Tibial nerve (tissue), 4 donors: ENCODE measurements at places on chromosomes 6 and 20. TPM values are rescaled to one million over a fixed set of nuclear protein-coding genes. Genes with fewer than 3 reads are reported as not detected.
A peak's percentile ranks its signal among the peaks of the same experiment; 100 is the strongest.

DNA sequence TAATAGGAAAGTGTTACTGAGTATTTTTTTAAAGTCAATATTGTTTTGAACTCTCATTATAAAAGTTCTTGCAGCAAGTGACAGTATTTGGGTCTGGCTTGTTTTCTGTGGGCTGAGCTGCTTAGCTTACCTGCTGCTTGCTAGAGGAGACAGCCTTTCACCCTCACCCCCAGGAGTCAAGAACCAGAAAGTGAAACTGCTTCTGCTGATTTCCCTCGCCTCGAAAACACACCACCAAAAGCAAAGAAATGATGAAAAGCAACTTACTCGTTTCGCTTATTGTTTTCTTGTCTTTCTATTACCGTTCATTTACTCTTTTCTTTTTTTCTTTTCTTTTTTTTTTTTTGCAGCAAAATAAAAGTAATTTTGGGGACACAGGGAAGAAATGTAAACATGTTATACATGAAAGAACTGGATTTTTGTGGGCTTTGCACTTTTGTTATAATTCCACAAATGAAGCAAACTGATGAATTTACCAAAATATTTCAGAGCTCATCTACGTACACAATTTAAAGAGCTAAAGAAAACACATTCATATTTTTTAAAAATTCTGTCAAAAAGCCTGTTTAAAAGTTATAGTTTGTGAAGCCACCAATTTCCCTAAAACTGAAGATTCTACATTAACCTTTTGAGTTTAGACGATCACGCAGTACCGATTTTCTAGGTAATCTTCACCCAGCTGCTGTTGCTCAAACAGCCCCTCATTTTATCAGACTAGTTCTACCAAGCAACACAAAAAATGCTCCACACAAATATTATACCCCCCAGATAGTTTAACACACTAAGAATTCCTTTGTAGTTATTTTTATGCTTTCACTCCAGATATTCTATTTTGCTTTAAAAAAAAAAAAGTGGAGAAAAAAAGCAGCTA lies 1.7 kb downstream of the SCML4 start:
- H3K27ac ChIP-seq: no peak overlapping the region
- no peak overlapping the region for H3K4me3 ChIP-seq
- no peaks in the 10 kb centered on the region for H3K36me3 ChIP-seq
- no peak for DNase-seq
- peaks cover 8% of the 10 kb centered on the region for H3K4me1 ChIP-seq

DNA sequence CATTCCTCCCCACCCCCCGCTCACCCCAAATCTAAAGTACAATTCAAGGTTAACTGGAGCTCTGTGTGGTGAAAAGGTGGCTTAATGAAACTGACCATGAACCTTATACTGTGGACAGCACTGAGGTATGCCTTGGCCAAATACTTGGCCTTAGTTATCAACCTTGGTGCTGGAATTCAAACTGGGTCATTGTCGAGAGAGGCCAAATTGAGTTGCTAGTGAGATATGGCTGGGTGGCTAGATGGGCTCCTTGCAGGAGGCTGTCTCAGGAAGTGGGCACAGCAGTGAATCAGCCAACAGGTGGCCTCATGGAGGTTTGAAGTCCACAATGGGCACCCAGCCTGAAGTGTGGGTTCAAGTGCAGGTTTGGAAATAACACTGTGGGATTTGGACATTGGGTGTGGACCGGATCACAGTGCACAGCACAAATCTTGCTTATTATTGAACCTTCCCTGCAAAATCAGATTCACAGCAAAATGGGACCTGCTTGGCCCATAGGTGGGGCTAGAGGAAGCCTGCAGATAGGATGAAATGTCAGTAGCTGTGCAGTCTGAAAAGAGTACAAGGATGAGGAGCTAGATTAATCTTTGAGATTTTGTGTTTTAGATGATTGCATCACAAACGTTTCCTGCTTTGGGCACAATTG lies 5.6 kb upstream of the BTBD3 start:
- H3K27ac ChIP-seq: no peak overlapping the region
- no peaks in the 10 kb centered on the region for H3K4me1 ChIP-seq
- H3K36me3 ChIP-seq: no peaks in the 10 kb centered on the region
- no peak for DNase-seq

DNA sequence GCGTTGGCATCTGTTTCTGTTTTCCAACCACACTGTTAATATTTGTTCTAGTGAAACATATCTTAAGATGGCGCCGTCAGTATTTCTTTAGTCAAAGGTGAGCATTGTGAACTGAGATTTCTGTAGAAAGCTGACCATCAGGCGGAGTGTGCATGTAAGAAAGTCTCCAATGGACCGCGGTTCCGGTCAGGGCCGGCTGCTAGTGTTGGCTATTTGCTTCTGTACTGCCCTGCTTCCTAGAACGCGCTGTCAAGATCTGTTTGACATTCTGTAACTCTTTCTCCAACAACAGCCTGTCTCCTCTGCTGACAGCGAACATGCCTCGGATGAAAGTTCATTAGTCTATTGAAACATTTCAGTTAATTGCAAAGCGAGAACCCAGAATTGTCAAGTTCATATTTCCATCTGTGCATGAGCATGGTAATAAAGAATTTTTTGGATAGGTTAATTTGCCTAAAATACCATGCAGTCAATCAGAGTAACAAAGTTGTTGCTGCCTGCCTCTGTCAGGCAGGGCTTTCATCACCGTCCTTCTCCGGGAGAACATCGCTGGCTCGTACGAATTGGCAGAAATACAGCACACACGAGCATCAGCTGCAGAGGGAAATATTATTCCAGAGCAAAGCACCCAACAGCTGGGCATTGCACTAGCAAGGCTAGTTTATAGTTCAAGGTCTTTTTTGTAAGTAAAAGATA lies 369.1 kb downstream of the CDH4 start:
- H3K36me3 ChIP-seq: no peaks in the 10 kb centered on the region
- no peaks in the 10 kb centered on the region for H3K27me3 ChIP-seq
- no peak overlapping the region for H3K4me3 ChIP-seq

GRCh38 chr20:63549019-63549418 lies 1.5 kb upstream of the SRMS start:
- no peak for DNase-seq
- H3K4me3 ChIP-seq: no peak overlapping the region
- H3K27ac ChIP-seq: no peak overlapping the region

DNA sequence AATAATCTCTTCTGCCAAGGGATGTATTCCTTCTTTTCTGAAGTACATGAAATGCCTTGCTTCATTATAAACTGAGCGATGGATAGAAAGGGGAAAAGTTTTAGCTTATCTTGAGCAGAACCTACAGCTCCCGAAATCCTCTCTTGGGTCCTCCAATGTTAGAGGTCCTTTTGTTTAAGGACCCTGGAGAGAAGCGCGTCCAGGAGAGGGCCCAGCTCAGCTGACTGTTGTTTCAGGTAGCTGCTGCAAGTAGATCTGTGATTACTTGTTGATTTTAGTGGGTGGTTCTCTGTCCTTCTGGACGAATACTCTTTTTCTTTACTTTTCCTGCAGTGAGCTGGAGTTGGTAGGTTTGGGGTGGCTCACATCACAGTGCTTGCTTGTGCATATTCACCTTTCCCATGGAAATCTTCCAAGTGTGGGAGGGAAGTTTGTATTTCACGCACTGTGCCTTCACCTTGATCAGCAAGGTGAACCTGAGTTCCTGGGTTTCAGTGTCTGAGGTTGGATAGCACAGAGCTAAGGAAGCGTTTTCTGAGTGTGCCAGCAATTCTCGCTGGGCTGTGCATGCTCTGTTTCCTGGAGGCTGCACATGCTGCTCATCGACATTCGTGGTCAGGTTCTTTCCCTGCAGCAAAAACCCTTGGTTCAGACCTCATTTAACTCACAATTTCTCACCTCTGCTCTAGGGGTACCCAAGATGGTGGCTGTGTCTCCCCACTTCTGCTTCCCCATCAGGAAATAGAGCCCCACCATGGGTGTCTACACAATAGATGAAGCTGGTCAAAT lies 176.3 kb downstream of the JARID2 start:
- DNase-seq: no peak
- peaks cover 14% of the 10 kb centered on the region for H3K4me1 ChIP-seq
- H3K27me3 ChIP-seq: no peaks in the 10 kb centered on the region
- H3K36me3 ChIP-seq: peaks cover 24% of the 10 kb centered on the region
- no peak overlapping the region for H3K4me3 ChIP-seq

DNA sequence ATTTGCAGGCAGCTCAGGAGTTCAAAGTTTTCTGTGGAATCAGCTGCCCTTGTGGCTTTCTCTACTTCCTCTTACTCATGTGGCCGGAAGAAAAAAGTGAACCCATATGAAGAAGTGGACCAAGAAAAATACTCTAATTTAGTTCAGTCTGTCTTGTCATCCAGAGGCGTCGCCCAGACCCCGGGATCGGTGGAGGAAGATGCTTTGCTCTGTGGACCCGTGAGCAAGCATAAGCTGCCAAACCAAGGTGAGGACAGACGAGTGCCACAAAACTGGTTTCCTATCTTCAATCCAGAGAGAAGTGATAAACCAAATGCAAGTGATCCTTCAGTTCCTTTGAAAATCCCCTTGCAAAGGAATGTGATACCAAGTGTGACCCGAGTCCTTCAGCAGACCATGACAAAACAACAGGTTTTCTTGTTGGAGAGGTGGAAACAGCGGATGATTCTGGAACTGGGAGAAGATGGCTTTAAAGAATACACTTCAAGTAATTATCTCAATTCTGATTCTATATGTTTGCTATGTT lies 1.1 kb downstream of the MGME1 start:
- no peaks in the 10 kb centered on the region for H3K4me1 ChIP-seq
- no peaks in the 10 kb centered on the region for H3K36me3 ChIP-seq
- H3K4me3 ChIP-seq: peak overlapping the region; percentile 82

- no peak for DNase-seq
- no peaks in the 10 kb centered on the region for H3K27me3 ChIP-seq
- no peak overlapping the region for H3K4me3 ChIP-seq
- H3K4me1 ChIP-seq: no peaks in the 10 kb centered on the region
These were observed 210.2 kb downstream of the TMEM200A start for GRCh38 chr6:130575971-130576370.

GRCh38 chr6:84411060-84411629 lies 183.7 kb upstream of the CEP162 start:
- no peak overlapping the region for H3K4me3 ChIP-seq
- H3K36me3 ChIP-seq: no peaks in the 10 kb centered on the region
- no peaks in the 10 kb centered on the region for H3K27me3 ChIP-seq
- DNase-seq: no peak
- H3K27ac ChIP-seq: no peak overlapping the region

GRCh38 chr6:11248974-11249761 lies 16.7 kb upstream of the NEDD9 start:
- no peak for DNase-seq
- H3K36me3 ChIP-seq: no peaks in the 10 kb centered on the region
- H3K4me1 ChIP-seq: peaks cover 36% of the 10 kb centered on the region
- no peak overlapping the region for H3K4me3 ChIP-seq

DNA sequence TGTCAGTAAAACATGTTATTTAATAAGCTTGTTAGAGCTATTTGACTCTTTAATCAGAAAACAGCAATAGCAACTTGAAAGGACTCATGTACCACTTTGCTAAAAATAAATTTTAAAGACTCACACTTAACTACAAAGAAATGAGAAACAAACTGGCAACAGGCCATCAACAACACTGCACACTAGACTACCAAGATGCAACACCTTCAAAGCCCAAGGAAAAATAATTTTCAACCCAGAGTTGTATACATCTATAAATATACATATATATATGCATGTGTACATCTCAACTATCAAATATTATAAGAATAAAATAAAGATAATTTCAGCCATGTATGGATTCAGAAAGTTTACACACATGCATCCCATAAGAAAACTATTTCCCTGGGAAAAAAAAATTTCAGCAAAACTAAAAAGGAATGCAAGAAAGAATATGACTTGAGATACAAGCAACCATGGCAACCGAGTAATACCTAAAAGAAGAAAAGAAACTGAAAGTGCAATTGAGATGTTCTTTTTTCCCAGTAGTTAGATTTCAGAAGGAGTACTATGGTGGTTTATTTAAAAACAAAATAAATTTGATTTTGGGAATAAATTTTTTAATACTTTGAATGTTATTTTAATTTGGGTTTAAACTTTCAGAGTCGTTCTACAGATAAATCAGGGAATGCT lies 303.8 kb downstream of the UBE3D start:
- H3K27me3 ChIP-seq: no peaks in the 10 kb centered on the region
- DNase-seq: no peak
- no peak overlapping the region for H3K4me3 ChIP-seq
- H3K4me1 ChIP-seq: no peaks in the 10 kb centered on the region
- no peaks in the 10 kb centered on the region for H3K36me3 ChIP-seq

GRCh38 chr6:41179163-41179562 lies 16.2 kb upstream of the TREM2 start:
- H3K27me3 ChIP-seq: no peaks in the 10 kb centered on the region
- no peak overlapping the region for H3K27ac ChIP-seq
- no peak for DNase-seq
- no peaks in the 10 kb centered on the region for H3K4me1 ChIP-seq

GRCh38 chr6:154656660-154657059 lies 76.6 kb upstream of the SCAF8 start:
- H3K36me3 ChIP-seq: no peaks in the 10 kb centered on the region
- no peak for DNase-seq
- no peaks in the 10 kb centered on the region for H3K27me3 ChIP-seq
- no peak overlapping the region for H3K27ac ChIP-seq

DNA sequence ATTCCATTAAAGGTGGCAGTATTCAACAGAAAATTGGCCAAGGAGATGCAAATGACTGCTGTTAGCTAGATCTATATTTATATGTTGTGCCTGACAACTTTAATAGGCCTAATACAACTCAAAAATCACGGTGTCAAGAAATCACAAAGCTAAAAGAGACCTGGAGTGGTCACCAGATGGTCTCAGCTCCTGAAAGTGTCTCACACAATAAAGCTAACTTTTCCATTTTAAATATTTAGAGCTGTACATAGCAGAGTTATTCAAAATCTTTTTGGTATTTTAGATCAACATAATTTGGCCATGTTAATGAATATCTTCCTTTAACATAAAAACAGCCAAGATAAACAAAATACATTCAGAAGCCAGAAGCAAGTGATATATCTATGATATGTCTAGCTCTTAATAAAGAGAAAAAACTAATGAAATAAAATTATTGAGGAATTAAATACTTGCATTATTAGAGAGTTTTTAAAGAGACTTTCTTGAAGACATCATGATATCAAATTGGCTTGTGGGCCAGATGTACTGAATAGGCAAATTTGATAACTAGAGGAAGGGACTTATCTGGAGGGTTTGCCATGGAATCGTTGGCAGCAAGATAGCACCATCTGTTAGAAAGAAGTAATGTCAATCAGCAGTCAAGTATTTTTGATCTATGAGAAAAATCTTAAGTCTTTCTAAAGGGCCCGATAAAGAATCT lies 84.9 kb upstream of the SCAF8 start:
- no peak overlapping the region for H3K4me3 ChIP-seq
- DNase-seq: no peak
- no peak overlapping the region for H3K27ac ChIP-seq

GRCh38 chr6:131678442-131678841 lies 22.8 kb downstream of the OR2A4 start:
- H3K27me3 ChIP-seq: no peaks in the 10 kb centered on the region
- DNase-seq: no peak
- no peak overlapping the region for H3K27ac ChIP-seq
- no peak overlapping the region for H3K4me3 ChIP-seq
- no peaks in the 10 kb centered on the region for H3K4me1 ChIP-seq

Gene TSHZ2
- 20.9 TPM for total RNA-seq

Gene LYRM4
- total RNA-seq: 24.9 TPM

Gene CCN6
- not detected for total RNA-seq

Gene RAD21L1
- total RNA-seq: 0.39 TPM

Gene NAA20
- total RNA-seq: 18.2 TPM

Gene C20orf202
- not detected for total RNA-seq

Gene PPT2
- total RNA-seq: 38.1 TPM

Gene CCND3
- total RNA-seq: 270 TPM

Gene HLA-DMB
- 85.0 TPM for total RNA-seq
